ENCODE measurements at places on chromosomes 4 and X. TPM values are rescaled to one million over a fixed set of nuclear protein-coding genes. Genes with fewer than 3 reads are reported as not detected.

Gene EDA
- total RNA-seq: 2.0 TPM

Gene TRPC5OS
- not detected for total RNA-seq

Gene FAM47A
- total RNA-seq: not detected

Gene LARP7
- 37.9 TPM for total RNA-seq

Gene FAM184B
- not detected for total RNA-seq
